ENCODE measurements at places on chromosomes 5 and 9.

- DNase-seq, result no peak
Observed at GRCh38 chr5:166013415-166013814, 2278.0 kb upstream of the WWC1 start.

- no peak for DNase-seq
Observed at GRCh38 chr9:38176251-38176650, 107.2 kb upstream of the SHB start.

DNA sequence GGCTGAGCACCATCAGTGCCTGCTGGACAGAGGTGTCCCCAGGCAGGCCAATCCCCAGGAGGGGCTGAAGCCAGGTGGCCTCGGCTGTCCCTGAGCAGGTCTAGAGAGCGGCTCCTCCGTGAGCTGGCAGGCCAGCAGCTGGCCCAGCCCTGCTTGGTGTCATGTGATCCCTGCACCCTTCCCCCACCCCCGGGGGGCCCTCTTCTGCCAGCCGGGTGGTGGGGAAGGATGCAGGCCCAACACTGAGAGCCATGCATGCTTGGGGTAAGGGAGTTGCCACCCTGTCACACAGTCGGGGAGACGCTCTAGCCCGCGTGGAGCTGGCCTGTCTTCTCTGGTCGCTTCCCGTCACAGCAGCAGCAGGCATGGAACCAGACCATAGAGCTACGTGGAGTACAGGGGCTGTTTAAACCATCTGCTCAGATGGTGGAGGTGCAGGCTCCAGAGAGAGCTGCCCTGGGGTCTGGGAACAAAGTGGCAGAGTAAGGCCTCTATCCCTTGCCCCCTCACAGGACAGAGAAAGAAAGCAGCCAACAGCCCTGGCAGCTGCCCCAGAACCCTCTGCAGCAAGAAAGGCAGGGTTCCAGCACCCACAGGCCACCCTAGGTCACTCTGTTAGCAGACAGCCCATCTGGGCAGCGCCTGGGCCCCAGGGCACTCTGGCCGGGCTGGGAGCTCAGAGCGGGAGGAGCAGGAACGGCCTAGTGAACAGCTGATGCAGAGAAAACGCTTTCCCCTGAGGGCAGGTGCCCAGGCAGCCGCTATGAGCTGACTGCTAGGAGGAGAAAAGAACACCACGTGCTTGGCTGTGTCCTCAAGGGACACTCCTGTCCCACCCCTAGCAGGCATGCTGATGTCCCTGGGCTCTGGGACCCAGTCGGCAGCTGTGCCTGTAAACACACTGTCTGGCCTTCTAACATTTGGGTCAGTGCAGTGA lies 6.8 kb downstream of the RALGDS start:
- no peak for DNase-seq

GRCh38 chr5:112921833-112922817 lies at the start of gene REEP5:
REEP5 (minus strand) TSS chr5:112922227; CDS start chr5:112922190, 37 bp downstream.
- DNase-seq, result peak; percentile 74

- DNase-seq, result no peak
Observed at GRCh38 chr5:160263326-160263855, 34.1 kb downstream of the FABP6 start.

DNA sequence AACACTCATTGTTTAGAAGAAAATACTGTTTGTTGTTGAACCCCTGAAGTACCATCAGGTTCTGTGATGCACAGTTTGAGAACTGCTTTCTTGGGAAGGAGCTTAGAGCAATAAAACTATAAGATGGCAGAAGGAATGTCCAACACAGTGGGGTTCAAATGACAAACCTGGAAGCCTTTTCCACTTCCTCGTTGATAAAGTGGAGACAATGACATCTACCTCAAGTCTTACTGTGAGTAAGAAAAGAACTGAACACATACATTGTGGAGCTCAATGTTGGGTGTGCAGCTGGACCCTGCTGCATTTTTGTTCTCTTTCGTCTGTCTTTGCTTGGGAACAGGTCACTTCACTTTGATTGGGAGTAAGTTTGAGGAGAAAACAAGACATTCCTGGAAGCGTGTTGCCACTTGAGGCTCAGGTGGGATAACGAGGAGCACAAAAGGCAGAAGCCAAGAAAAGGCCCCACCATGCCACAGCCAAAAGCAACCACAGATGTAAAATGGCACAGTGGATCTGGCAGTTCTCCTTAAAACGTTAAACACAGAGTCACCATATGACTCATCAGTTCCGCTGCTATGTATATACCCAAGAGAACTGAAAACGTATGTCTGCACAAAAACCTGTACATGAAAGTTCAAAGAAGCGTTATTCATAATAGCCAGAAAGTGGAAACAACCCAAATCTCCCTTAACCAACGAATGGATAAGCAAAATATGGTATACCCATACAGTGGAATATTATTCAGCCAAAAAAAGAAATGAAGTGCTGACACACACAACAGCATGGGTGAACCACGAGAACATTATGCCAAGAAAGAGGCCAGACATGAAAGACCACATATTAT lies 42.9 kb upstream of the SUB1 start:
- no peak for DNase-seq

DNA sequence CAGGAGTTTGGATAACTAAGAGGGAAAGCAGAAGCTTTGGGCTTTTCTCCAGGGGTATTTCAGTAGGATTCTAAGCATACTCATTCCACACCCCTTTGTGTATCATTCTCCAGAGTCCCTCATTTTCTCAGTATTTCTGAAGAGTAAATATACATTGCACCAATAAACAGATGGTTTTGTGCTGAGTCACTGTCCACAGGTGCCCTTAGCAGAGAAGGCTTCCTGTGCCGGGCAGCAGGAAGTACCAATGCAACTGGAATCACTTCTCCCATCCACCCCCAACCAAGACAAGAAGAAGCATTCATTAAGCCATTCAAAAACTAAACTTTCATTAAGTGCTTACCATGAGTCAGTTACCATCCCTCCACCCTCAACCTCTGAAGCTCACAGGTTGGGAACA lies 3.6 kb upstream of the CCNJL start:
- DNase-seq, result peak; percentile 44

GRCh38 chr9:122337556-122337929 lies 33.3 kb upstream of the PTGS1 start:
- DNase-seq, result no peak

DNA sequence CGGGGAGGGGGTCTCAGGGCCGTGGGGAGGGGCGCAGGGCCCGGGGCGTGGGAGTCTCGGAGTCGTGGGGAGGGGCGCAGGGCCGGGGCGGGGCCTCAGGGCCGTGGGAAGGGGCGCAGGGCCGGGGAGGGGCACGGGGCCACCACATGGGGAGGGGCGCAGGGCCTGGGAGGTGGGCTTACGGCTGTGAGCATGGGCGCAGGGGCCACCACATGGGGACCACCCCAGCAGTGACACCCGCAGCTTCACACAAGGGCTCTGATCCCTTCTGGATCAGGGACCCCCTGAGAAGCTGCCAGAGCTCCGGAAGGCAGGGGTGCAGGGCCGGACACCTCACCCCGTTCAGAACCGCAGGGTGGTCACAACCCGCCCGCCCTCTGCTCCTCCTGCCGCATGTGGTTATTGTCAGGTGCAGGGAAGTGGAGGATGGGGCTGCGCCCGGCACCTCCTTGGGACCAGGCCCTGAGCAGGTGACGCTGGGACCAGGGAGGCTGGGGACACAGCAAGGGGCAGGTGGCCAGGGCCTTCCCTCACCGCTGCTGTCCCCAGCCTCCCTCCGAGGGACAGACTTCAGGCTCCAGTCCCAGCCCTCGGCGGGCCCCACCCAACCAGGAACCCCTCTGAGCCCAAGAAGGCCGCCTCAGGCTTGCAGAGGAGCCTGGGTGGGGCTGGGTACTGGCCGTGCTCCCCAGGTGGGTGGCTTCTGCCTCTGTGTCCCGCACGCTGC lies 53.7 kb downstream of the EXD3 start:
- no peak for DNase-seq

- DNase-seq, result peak; percentile 70
Observed at GRCh38 chr9:131423171-131423581, 29.3 kb downstream of the PRRC2B start.

DNA sequence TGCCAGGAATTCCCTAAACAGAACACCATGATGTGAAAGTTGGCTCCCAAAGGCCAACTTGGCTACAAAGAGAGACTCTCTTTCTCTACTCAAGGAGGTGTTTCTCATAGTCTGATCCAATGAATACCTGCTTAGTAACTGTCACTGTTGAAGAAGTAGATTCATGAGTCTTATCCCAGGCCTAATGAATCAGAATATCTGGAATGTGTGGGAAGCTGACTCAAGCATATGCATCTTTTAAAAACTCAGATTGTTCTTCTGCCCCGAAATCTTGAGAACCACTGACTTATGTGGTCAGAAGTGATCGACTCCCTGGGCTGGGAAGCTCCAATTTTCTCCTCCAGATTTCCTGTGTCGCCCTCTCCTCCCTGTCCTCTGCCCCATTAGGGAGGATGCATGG lies 345.6 kb downstream of the PLK2 start:
- no peak for DNase-seq

- no peak for DNase-seq
Observed at GRCh38 chr5:27217155-27217956, 179.0 kb upstream of the CDH9 start.

DNA sequence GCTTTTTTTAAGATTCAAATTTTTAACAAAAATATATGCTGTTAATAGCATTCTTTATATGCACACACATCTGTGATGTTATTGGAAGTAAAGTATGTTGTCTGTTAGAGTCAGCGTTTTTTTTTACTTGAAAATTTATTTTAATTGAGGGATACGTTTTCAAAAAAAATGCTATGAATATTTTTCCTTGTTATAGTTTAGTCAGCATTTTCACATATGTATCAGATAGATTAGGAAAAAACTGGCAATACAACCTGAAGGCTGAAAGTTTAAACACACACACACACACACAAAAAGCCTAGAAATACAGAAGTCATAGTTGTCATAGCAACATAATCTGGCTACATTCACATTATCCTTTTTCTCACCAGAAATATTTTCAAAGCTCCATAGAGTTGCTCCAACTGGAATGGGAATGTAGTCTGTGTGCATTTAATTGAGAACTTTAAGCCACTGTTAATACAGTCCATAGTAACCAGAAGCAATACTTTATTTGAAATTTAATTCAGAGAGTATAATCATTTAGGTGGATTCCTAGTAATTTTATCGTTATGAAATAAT lies 116.6 kb downstream of the CDH12 start:
- DNase-seq, result no peak

- peak; percentile 32 for DNase-seq
Observed at GRCh38 chr5:10607023-10607665, 43.3 kb downstream of the ANKRD33B start.

DNA sequence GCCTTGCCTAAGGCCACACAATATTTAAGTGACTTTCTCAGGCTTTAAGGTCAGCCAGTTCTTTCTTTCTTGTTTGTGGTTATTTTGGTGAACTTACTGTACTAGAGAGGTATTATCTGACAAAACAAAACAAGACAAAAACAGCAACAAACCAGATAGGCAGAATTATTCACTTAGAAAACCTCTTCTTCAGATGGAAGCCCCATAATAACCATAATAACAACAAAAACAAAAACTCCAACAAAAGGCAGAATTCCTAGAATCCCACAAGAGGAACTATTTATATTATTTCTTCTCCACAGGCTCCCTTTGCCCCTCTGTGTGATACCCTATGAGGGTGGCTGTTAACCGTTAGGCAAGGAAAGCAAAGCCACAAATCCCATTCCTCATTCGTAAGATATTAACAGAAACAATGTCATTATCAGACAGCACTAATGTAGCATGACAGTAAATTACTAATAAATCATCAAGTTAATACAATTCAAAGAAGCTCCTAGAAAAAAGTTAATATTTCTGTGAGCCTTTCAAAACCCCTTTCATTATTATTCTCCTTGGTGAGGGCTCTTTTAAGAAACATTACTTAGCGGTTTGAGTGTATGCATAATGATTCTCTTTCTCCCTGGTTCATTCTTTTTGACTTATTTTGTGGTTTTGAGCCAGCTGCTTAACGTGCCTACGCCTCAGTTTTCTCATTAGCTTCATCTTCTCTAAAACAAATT lies 274.9 kb downstream of the EFNA5 start:
- no peak for DNase-seq

DNA sequence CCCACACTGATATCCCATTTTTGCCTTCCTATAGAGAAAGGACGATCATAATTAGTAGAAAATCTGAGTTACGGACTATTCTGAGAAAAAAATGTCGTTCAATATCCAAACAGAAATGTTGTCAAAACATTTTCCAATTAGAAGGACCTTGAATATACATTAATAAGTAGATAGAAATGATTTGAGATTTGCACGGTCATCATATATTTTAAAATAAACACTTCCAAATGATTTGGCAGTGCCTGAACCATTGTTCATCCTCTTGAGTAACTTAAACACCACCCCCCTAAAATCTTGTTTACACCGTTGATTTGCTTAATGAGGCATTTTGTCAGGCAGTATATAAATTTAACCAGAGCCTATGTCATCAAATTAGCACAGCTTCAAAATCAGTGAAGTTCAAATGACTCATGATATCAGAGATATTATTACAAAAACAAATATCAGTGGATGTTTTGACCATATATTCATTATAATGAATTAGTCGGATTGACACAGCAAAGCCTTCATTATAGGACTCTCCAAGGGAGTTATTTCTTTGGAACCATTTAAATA lies 105.0 kb downstream of the ACTL7B start:
- no peak for DNase-seq

DNA sequence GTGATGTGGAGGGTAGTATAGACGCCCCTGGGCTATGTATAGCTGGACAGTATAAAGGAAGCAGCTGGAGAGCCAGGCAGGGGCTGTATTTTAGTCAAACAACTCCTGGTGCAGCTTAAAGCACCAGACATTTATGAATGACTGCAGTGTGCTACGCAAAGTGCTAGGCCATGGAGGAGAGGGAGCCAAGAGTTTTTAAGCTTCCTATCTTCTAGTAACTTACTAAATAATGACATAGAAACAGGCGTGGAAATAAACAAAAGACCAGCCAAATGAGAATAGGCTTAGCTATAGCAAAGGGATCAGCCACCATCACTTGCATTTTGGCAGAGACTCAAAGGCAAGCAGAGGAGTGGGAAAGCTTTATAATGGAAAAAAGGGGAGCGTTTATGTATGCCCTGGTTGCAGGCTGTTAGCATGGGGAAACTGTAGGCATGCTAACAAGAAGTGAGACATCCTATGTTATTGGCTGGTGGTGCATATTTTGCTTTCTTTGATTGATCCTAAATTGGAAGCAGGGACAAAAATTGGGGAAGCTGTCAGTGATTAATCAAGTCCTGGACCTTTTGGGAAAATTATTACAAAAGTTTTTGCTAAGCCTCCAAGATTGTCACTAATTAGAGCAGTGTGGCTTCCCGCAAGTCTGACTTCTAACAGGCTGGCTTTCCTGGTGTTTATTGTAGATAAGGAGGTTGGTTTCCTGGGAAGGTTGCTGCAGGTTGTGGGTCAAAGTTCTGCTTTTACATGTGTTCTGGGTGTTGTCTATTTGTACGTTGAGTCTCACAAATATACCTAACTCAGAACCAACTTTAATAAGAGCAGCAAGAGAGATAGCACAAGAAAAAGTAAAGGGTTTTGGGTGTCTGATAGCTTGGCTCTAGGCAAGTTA lies 46.6 kb downstream of the RAB3C start:
- DNase-seq, result no peak

GRCh38 chr5:147818290-147818689 lies 13.2 kb downstream of the SPINK1 start:
- DNase-seq, result no peak

DNA sequence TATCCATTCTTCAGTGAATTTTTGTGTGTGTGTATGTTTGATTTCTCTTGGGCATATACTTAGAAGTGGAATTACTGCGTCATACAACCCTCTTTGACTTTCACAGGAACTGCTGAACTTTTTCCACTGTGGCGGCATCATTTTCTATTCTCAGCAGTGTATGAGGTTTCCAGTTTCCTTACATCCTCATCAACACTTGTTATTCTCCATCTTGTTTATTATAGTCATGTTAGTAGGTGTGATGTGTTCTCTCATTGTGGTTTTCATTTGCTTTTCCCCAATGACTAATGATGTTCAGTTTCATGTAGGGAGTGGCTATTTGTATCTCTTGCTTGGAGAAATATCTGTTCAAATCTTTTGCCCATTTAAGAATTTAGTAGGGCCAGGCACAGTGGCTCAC lies 2.6 kb downstream of the ZNF79 start:
- DNase-seq, result no peak

Measured in NCI-H2081 (cell line).